ENCODE measurements at places on chromosomes 7 and 10. TPM values are rescaled to one million over a fixed set of nuclear protein-coding genes. Genes with fewer than 3 reads are reported as not detected.

The DIP2C gene
- 24.8 TPM for total RNA-seq

The EFCAB10 gene
- total RNA-seq, result 0.48 TPM

The PRKRIP1 gene
- 21.2 TPM for total RNA-seq

The ABCF2 gene
- 12.8 TPM for total RNA-seq

DNA sequence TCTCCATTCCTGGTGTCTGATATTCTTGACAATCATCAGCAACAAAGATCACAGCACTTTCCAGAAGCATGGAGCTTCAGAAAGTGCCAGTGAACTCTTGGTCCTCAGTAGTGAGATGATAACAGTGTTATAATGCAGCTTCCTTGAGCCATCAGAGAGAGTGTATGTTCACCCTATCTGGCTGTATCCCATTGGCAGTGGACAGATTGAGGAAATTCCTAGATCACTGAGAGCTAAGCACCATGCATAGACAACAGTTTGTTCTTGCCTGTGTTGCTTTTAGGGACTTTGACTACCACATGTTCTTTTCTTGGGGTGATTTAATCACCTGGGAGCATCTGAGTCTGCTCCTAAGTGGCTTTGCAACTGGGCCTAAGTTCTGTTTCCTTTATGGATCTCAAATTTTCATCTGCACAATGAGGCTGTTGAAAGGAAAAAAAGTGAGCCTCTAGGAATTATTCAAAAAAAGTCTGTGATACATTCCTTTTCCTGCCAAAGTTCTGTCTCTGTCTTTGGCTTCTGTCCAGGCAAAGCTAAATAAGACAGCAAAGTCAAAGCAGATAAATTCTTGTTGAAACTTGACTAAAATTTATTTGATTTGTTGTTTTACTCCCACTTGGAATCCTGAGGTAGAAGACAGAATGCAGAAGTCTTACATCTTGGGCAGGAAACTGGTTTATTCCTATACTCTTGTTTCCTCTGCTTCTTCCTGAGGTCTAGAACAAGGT, 14.5 kb upstream of the ZNF282 start:
- DNase-seq, result peak; percentile 57

GRCh38 chr7:4030346-4030950, 651.6 kb upstream of the FOXK1 start:
- DNase-seq, result peak; percentile 10

DNA sequence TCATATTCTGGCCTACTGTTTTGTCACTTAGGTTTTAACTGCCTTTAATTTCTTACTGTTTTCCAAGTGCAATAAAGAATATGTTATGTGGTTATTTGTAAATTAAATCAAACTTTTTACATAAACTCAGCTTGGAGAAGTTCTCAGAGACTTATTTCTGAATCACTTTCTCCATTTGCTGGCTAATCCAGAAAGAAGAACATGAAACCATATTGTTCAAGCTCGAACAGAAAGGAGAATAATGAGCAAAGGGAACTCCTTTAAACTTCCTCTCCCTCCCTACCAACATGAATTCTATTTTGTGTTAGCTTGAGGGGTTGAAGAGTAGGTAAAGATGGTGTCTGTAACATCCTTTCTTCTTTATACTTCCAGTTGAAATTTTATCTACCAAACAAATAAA, 52.3 kb downstream of the SHTN1 start:
- no peak for DNase-seq

The STEAP1 gene
- total RNA-seq, result 3.9 TPM

GRCh38 chr10:88280518-88280917, 302.6 kb downstream of the RNLS start:
- DNase-seq, result no peak

The RRP12 gene
- total RNA-seq, result 9.6 TPM

The CYP3A5 gene
- total RNA-seq, result 25.8 TPM

- no peak for DNase-seq
Observed at GRCh38 chr7:30029696-30030095, 1.5 kb downstream of the PLEKHA8 start.

The MYH16 gene
- total RNA-seq, result not detected

GRCh38 chr7:128035712-128036111, 4.5 kb upstream of the LRRC4 start:
- DNase-seq, result no peak

GRCh38 chr7:41027428-41028115, 675.3 kb downstream of the INHBA start:
- DNase-seq, result no peak

DNA sequence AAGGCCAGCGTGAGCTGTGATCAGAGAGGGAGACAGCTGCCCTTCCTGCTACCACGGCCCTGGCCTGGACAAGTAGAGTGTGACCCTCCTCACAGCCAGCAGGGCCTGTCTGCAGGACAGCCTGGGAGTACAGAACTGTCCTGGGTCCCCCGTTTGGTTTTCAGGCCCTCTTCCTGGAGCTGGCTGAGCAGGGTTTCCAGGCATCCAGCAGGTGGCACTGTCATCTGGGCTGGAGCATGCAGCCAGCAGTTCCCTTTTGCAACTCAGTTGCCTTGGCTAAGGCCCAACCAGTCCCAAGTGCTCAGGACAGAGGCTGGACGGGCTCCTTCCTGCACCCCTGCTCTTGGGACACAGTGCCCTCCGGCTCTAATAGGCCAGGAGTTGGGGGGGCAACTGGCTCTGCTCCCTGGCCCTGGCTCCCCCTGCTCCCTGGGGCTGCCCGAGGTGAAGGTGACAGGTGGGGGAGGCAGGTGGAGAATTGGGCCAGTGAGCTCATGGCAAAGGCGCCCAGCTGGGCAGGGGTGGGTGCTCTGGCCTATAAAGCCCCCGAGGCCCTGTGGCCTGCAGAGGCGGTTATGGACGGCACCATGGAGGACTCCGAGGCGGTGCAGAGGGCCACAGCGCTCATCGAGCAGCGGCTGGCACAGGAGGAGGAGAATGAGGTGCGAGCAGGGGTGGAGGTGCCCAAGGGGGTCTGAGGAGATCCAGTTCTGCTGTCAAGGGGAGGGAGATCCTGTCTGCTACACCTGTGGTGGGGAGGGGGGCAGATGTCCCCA, at the start of gene ANKRD2:
ANKRD2 (plus strand) TSS at position 566 of the 776 bp plus-strand sequence; CDS start at position 576, 10 bp downstream.
- DNase-seq, result peak; percentile 70

The PON2 gene
- 69.1 TPM for total RNA-seq

The MCM10 gene
- 1.2 TPM for total RNA-seq

DNA sequence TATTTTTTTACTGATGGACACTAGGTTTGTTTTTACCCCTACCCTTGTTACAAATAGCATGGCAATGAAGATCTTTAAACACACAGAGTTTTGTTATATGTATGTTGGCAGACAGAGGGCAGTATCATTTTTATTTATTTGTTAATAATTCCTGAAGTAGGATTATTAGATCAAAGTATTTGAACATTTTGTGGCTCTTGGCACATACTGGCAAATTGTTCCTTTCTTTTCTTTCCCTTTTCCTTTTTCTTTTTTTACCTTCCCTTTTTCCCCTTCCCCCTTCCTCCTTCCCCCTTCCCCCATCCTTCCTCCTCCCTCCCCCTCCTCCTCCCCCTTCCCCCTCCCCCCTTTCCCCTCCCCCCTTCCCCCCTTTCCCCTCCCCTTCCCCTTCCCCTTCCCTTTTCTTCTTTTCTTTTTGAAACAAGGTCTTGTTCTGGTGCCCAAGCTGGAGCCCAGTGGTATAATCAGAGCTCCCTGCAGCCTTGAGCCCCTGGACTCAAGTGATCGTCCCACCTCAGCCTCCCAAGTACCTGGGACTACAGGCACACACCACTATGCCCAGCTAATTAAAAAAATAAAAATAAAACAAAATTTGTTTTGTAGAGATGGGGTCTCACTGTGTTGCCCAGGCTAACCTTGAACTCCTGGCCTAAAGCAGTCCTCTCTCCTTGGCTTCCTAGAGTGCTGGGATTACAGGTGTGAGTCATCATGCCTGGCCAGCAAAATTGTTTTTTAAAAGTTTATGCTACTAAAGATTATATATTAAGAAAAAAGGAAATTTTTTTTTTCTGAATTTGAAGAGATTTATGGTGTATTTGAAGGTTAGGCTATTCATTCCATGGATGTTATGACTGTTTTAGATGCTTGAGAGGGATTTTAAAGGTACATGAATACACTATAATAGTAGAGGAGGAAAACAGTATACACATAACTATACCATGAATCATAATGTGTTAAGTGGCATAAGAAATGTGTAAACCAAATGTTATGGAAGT, 39.3 kb downstream of the SEPTIN7 start:
- DNase-seq, result peak; percentile 8

GRCh38 chr10:128481152-128481840, 355.1 kb upstream of the MKI67 start:
- no peak for DNase-seq

- DNase-seq, result peak; percentile 67
Observed at GRCh38 chr10:13834581-13835286, 248.0 kb downstream of the PRPF18 start.

The TMEM178B gene
- total RNA-seq, result 2.2 TPM

DNA sequence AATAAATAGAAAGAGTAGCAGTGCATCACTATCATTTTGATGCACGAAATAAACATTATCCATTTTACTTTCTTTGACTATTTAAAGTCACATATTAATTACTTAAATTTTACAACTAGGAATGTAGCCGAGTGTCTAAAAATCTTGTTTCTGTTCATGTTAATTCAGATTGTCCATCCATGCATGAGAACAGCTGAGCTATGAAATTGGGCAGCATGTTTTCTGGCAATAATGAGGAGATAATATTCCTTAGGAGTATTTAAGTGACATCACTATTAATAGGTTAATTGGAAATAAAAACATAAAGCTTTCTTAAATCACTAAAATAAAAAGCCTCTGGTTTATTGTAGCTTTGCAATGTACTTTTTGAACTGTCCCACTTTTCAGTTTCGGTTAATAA, 293.8 kb downstream of the PHTF2 start:
- DNase-seq, result no peak

The VSIR gene
- 19.0 TPM for total RNA-seq

The ANXA7 gene
- total RNA-seq, result 61.9 TPM

- DNase-seq, result no peak
Observed at GRCh38 chr10:99869581-99870122, 87.2 kb downstream of the ABCC2 start.

The DNAJB9 gene
- 50.1 TPM for total RNA-seq

- no peak for DNase-seq
Observed at GRCh38 chr10:23038172-23038571, 57.2 kb upstream of the MSRB2 start.

DNA sequence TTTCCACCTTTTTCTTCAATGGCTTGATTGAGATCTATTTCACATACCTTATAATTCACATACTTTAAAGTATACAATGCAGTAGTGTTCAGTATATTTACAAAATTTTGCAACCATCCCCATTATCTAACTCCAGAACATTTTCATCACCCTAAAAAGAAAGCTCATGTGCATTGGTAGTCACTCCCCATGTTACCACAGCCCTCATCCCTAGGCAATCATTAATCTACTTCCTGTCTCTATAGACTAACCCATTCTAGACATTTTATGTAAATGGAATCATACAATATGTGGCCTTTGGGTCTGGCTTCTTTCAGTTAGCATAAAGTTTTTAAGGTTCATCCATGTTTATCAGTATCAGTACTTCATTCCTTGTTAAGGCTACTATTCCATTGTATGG, 214.2 kb downstream of the WDR11 start:
- DNase-seq, result no peak

- DNase-seq, result no peak
Observed at GRCh38 chr7:157373493-157373892, 36.7 kb downstream of the DNAJB6 start.

DNA sequence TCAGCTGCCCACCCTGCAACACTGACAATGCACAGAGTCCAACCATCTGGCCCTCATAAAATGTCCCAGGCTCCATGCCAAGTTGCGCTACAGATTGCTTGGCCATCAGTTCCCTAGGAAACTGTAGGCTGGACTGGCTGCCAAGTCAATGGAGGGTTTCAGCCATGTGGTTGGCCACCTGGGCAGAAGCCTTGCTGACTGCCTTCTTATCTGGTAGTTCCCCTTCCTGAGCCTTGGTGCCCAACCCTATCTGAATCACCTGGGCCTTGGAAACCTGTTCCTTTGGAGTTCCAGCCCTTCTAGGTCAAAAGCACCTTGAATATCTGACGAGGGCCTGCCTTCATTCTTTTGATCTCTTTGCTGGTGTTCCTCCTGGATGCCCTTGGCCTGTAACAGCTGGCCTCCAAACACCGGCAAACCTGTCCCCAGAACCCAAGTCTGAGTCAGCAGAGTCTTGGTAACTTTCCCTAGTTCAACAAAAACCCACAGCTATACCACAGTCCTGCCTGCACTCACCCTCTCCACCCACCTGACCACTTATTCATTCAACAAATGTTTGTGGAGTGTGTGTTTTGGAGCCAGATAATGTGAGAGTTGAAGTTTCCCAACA, 37.4 kb upstream of the KDM7A start:
- no peak for DNase-seq

- peak; percentile 38 for DNase-seq
Observed at GRCh38 chr10:55630491-55631056, 730.5 kb downstream of the ZWINT start.

The GNAT3 gene
- total RNA-seq, result not detected

The LRRD1 gene
- total RNA-seq, result 4.1 TPM

DNA sequence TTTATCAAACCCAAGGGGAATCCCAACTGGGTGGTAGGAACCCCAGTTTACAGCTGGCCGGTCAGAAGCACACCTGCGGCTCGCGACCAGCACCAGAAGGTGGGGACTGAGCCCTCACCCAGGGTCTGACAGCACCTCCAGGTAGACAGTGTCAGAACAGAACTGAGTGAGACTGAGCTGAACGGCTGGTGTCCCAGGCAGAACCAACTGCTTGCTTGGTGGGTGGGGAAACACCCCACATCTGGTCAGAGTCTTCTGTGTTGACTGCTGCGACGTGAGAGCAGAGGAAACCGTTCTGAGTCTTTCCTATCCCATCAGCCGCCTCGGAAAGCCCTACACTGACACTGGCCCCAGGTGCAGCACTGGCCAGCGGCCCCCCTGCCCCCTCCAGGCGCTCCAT, 160.7 kb downstream of the MAD1L1 start:
- no peak for DNase-seq
